Activated CD4-positive, alpha-beta T cell treated with anti-CD3 and anti-CD28 coated beads, Interleukin-2, amount 10 ng/mL, durations not matched to agents 7 days and 5 days (primary cell): ENCODE measurements at places on chromosomes 12 and 14.

DNA sequence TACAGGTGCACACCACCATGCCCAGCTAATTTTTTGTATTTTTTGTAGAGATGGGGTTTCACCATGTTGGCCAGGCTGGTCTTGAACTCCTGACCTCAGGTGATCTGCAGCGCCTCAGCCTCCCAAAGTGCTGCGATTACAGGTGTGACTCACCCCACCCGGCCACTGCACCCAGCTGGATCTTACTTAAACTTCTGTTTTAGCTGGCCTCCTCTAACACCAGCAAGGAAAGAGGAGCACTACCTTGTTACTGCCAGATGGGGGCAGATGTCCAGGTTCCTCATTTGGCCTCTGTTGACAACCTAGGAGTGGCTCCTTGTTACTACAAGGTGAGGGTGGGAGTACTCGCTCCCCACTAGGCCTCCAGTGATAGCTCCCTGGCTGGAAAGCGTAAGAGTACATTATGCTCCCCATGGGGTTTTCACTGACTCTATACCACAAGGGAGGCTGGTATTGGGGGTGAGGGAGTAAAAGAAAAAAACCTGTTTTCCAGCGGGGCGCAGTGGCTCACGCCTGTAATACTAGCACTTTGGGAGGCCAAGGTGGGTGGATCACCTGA, 13.2 kb upstream of the ARF6 start:
- peak; percentile 63 for DNase-seq

GRCh38 chr12:57208631-57209282, 7.8 kb upstream of the NXPH4 start:
- no peak for DNase-seq

GRCh38 chr12:80777587-80777986, 60.9 kb downstream of the MYF5 start:
- no peak for DNase-seq

- no peak for DNase-seq
Observed at GRCh38 chr12:41466300-41466699, 278.2 kb downstream of the PDZRN4 start.

DNA sequence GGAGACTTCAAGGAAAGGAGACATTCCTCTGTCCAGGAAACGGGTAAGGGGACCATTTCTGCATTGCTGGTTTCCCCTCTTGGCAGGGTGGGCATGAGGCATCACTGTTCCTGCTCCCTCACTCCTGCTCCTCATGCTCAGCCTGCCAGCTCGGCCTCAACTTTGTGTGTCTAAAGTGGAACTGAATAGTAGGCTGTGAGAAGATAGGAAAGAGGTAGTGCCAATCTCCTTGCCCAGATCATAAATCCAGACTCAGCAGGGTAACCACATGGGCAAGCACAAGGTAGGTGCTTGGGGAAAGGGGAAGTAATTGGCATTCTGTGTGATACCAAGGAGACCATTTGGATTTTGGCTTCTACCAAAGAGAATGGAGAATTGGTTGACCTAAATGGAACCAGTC, 2.6 kb downstream of the LTB4R start:
- no peak for DNase-seq

- DNase-seq, result no peak
Observed at GRCh38 chr12:70033310-70033709, 208.3 kb downstream of the MYRFL start.

GRCh38 chr14:85533861-85534291, 3.9 kb downstream of the FLRT2 start:
- no peak for DNase-seq

GRCh38 chr14:61925732-61926435, 163.7 kb downstream of the SNAPC1 start:
- no peak for DNase-seq

DNA sequence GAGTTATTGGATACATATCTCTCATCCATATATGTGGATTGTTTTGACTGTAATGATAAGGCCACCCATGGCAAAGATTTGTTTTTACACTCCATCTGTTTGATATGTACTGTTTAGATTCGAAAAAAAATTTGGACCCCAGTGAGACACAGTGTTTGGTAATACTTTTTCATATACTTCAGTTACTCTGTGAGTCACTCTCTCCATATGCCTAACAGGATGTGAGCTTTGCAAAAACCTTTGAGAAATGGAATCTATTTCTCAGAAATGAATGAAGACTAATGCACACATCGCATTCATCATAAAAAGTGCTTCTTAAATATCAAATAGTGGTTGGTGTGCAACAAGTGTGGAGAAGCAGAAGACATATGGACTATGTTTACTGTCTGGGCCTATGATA, 781.5 kb downstream of the SLC6A15 start:
- DNase-seq, result no peak

DNA sequence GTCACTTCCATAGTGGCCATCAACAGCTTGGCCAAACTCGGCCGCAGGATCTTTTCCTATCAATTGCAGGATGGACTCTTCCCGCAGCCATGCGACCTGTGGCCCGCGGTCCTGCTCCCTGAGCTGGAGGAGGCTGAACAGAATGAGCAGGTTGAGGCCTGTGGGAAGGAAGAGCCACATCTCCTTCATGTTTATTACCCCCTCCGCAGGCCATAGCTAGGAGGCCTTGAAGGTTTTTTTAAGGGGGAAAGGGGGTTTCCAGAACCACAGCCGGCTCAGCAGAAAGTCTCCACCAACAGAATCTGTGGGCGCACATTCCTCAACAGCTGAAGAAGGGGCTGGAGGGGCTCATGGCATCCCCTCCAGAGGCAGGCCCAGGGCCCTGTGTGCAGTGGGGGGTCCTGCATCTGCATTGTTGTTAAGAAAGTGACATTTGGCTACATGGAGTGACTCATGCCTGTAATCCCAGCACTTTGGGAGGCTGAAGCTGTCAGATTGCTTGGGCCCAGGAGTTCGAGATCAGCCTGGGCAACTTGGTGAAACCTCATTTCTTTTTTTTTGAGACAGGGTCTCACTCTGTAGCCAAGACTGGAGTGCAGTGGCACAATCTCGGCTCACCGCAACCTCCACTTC, 25.2 kb upstream of the PPP1R13B start:
- DNase-seq, result no peak

GRCh38 chr12:55824726-55825125, 4.7 kb downstream of the DNAJC14 start:
- no peak for DNase-seq

DNA sequence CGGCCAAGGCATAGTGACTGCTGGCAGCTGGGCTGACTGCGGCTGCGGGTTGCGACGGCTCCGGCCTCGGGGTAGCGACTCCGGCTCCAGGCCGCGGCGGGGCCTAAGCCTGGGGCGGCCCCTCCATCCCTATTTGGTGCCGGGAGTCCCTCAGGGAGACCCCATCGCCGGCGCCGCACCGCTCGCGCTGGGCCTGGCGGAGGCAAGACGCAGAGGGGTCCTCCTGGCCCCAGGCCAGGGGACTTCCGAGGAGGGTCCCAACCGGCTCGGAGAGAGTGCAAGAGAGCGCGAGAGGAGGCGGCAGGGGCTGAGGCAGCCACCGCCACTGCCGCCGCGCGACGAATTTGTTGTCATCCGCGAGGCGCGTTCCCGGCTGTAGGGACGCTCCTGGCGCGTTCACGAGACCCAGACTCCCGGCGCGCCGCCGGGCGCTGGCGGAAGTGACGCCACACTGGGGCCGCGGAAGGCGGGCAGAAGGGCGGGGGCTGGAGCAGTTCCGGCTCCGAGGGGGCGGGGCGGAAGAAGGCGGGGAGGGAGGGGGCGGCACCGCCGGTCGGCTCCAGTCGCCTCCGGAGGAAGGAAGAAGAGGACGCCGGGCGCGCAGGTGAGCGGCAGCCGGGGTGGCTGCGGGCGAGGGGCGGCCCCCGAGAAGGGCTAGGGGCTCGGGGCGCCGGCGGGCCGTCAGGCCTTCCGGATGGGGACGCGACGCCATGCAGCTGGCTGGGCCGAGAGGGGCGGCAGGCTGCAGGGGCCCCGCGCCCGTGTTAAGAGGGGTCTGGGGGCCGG, at the start of the genes ATG2B and GSKIP:
Gene ATG2B, minus strand, starts transcription at position 377 of the 786 bp plus-strand sequence. Its CDS starts 365 bp downstream, at position 12.
Gene GSKIP, plus strand, starts transcription at position 562 of the 786 bp plus-strand sequence. CDS start 18,722 bp downstream, outside the sequence.
- DNase-seq, result peak; percentile 96

- DNase-seq, result peak; percentile 49
Observed at GRCh38 chr12:32134101-32134888, 27.6 kb downstream of the BICD1 start.

DNA sequence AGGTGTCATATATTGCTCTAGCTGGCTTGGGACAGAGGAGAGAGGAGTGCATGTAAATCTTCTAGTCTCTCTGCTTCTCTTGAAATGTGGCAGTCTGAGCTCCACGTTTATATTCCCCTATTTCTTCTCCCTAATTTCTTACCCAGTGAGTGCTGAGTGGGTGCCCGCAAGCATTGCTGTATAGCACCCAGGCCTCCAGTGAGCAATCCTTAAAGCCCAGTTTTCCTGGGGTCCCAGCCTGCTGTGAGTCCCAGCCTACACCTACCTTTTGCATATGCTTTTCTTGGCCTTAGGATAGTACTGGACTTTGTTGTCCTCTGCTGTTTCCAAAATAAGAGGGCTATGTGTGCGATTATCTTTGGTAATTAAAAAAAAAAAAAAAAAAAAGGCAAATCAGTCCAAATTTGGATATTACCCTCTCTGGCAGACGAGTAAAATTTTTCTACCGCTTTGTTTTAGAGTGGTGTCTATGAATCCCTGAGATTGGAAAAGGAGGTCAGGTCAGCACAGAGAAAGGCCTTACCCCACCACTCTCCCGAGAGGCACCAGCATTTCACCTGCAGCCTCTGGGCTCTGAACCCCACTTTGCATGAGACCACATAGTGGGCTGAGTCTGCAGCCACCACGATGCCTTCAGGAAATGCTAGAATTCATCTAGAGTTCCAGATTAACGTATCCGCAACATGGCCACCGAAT, 1.1 kb downstream of the MGST1 start:
- DNase-seq, result no peak

GRCh38 chr14:31939934-31940333, 137.2 kb upstream of the ARHGAP5 start:
- DNase-seq, result no peak

DNA sequence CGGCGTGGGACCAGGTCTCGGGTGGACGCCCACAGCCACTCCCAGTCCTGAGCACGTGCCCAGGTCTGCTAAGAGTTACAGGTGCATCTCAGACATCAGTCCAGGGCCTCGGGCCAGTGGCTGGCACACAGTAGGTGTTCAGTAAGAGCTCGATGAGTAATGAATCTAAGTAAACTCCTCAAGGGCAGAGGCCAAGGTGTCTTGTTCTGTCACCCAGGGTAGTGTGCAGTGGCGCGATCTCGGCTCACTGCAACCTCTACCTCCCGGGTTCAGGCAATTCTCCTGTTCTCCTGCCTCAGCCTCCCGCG, 11.2 kb downstream of the TTC7B start:
- DNase-seq, result no peak
